ENCODE measurements at places on chromosomes 2 and 18.

DNA sequence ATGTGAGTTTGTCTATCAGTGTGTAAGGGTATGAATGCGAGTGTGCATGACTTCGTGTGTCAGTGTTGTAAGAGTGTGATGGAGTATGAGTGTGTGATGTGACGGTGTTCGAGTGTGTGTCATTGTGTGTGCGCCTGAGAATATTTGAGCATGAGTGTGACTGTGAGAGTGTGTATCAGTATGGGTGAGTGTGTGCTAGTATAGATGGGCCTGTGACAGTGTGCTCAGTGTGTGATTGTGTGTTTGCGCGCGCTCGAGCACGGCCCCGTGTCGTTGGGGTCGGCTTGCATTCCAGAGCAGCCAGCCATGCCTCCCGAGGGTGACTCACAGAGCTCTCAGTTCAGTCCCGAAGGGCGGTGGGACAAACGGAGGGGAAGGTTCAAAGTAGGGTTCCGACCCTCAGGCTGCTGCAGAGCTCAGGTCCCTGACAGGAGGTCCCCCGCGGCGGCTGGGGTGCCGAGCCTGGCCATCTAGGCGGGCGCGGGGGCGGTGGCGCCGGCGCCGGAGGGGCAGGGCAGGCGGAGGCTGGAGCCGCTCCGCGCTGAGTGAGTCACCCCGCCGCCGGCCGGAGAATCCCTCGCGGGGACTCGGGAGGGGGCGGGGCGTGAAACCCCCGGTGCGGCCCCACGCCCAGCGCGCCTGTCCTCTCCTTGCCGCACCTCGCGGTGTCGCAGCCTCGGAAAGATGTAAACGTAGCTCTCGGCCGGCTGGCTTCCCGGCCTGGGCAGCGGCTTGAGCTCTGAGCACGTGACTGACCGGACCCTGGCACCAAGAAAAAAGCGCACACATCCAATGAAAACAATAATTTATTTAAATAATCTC, 3.8 kb downstream of the DLX2 start:
- no peak for DNase-seq

DNA sequence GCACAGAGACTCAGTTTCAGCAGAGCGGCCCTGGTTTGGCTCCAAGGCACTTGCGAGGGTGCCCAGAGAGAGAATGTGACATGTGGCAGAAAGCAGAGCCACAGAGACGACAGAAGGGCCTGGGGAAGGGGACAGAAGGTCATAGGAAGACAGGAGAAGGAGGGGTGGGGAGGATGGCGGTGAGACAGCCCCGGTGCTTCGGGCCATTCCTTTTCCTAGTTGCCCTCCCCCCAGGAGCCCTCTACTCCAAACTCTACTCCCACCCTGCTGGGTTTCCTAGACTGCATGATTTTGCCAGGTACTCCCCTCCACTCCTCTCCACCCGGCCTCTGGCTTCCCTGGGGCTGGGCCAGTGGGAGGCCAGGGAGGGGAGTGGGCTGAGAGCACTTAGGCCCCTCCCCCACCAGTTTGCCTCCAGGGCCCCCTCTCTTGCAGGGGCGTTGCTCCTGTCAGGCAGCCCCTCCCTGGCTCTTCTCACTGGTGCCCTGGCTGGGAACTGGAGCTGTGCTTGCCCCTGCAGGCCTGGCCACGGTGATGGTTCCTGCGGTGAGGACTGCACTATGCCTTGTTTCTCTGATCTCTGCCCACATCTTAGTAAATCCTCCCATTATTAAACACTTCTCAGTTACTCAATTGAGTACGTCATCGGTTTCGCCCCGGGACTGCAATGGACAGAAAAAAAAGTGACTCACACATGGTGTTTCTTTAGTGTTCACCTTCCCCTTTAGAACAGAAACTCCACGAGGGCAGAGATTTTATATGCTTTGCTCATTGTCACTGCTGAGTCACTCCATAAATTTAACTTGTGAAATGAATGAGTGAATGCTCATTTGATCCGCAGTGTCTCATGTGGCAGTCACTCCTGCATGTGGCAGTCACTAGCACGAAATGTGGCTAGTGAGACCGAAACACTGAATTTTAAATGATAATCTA, 58.7 kb upstream of the SP3 start:
- no peak for DNase-seq

- no peak for DNase-seq
Measured at GRCh38 chr18:23331091-23331920, 121.8 kb upstream of the RIOK3 start.

GRCh38 chr18:26436176-26437051, 111.9 kb downstream of the KCTD1 start:
- no peak for DNase-seq

DNA sequence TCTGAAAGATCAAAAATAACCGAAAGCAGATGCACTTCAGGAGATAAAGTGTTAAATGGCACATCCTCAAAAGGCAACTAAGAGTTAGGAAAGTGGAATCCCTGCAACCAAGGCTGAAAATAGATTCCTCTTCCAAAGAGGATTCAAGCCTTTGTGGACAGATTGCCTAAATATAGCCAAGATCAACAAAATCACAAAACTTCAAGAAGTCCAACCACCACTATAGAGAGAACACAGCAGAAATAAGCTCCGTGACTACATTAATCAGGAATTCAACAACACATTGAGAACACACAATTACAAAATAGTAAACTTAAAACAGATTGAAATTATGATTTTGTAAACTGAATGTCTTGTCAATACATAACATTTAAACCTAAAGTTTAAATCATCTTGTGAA, 165.7 kb downstream of the LNPK start:
- DNase-seq, result no peak

DNA sequence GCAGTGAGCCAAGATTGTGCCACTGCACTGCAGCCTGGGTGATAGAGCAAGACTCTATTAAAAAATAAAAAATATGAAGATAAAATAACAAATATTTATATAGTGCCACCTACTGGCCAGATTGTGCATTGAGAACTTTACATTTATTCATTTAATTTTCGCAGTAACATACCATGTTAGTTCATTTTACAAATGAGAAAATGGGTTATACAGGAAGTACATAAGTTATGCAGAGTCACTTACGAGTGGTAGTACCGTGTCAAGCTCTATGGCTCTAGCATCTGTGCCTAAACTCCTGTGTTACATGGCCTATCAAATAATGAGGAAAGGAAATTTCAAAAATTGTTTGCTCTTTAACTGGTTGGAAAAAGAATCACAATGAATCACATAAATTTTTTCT, 27.9 kb downstream of the RIF1 start:
- no peak for DNase-seq

GRCh38 chr2:106161938-106162820, 31.9 kb downstream of the UXS1 start:
- no peak for DNase-seq

DNA sequence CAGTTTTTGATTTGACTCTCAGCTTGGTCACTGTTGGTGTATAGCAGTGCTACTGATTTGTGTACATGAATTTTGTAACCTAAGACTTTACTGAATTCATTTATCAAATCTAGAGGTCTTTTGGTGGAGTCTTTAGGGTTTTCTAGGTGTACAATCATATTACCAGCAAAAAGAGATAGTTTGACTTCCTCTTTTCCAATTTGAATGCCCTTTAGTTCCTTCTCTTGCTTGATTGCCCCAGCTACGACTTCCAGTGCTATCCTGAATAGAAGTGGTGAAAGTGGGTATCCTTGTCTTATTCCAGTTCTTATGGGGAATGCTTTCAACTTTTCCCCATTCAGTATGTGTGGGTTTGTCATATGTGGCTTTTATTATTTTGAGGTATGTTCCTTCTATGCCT, 312.9 kb upstream of the REV1 start:
- DNase-seq, result no peak

DNA sequence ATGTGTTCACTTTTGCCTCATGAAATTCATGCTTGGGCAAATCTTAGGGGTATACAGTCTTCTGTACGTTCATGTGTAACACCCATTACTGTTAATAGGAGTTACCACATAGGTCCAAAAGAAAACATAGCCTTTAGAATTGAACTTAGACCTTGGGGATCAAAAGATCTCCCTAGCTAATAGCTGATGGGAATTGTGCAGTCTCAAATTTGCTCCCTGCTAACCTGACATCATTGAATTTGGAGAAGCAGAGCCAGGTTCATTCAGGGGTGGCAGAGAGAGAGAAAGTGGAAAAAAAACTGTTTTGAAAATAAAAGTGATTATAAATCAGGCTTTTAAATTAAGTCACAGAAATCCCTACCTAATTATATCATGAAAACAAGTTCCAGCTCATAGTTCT, 28.0 kb upstream of the PPP3R1 start:
- no peak for DNase-seq

Data from stimulated activated CD8-positive, alpha-beta memory T cell treated with anti-CD3 and anti-CD28 coated beads, Interleukin-7, amount 100 ng/mL, for 24 hours (primary cell).